ENCODE measurements at places on chromosomes 2 and 18.

DNA sequence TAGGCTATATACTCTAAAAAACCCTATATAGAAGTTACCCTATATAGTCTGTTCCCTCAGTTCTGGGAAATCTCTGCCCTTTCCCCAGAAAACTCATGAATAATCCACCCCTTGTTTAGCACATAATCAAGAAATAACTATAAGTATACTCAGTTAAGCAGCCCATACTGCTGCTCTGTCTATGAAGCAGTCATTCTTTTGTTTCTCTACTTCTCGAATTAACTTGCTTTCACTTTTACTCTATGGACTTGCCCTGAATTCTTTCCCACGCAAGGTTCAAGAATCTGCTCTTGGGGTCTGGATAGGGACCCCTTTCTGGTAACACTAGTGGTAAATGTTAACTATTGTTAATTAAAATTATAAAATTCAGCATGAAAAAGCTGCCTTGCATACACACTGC lies 17.4 kb upstream of the AP1S3 start:
- no peak for DNase-seq

- no peak for DNase-seq
Measured at GRCh38 chr2:231581328-231581727, 11.3 kb upstream of the TEX44 start.

DNA sequence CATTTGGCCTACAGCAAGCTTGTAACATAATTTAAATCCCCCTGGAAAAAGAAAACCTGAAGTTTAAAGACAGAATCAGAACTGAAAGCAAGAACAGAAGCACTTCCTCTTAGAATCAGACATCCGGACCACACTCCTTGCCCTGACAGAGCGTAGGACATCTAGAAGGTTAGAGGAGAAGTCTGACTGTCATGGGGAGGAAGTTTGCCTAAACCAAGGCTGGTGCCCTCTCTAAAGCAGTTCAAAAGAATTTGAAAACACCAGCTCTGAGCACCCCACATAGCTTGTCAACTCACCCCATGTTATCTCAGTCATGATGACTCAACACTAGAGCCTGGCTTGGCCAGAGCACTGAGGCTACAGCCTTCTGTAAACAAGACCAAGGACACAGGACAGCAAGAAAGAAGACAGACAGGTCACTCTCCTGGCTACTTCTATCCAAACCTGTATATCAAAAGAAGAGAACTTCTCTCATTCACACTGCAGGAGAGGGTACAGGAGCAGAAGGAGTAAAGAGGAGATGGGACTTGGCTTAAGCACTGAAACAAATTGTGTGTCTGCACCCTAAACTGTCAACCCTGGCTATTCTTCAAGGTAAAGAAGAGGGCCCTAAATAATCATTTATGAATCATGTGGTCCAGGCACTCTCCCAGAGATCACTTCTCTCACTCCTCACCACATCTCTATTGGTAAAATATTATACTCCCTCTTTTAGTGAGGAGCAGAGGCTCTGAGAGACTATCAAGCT lies 198.6 kb downstream of the MEMO1 start:
- peak; percentile 7 for DNase-seq

DNA sequence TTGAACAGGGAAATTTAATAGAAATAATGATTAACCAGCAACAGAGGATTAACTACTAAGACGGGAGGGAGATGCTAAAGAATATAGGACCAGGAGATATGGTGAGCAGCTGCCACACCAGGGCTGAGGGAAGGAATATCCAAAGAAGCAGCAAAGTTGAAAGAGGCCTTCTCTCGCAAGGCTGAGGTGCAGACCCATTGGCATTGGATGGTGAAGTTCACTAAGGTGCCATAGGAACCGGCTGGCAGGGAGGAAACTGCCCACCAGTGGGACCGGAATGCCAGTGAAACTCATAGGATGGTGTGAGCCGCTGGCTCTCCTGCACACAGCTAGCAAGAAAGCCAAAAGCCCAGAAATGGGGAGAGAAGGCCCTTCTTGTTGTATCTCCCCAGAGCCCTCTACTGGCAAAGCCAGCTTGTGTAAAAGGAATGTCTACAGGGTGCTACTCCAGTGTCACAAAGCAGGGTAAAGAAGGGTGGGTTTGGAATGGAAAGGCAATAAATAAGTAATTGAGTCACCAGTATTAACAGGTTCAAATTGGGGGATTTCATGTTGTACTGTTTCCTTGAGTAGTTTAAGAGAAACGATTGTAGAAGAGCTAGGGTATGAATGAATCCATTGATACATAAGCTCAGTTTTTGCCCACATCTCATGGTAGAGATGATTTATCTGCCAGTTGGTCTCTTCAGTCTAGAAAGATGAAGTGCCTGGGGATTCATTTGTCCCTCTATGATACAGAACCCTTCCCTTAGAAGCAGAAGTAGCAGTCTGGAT lies 36.0 kb downstream of the FARP2 start:
- DNase-seq: peak; percentile 52

DNA sequence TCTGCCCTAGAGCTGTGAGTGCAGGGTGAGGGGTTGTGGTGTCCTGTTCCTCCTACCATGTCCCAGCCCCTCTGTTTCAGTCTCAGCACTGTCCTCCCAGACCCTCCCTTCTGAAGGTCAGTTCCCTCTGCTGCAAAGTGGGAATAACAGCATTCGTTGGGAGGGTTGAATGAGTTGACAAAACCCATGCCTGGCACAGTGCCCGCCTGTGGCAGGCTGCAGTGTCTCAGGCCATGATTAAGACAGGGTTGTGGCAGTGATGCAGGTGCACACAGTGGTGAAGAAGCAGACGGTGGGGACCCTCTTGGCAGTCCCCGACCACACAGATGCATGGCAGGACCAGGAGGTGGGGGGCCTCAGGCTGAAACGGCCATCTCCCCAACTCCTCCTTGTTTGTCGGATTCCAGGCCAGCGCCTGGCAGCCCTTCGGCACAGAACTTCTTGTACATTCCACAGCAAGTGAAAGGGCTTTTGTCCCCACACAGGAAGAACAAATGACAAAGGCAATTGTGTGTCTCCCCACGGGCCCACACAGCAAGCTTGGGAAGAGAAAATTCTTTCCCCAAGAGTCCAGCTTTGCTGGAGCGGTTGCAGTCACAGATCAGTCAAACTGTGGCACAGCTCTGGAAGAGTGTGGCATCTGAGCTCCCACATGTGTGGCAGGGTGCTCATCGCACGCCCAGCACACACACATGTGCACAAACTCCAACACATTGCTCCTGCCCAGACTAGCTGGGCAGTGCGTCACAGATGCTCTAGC lies 92.0 kb upstream of the MSH2 start:
- DNase-seq: no peak

- DNase-seq: no peak
Measured at GRCh38 chr18:45049578-45050319, 369.1 kb downstream of the SETBP1 start.

DNA sequence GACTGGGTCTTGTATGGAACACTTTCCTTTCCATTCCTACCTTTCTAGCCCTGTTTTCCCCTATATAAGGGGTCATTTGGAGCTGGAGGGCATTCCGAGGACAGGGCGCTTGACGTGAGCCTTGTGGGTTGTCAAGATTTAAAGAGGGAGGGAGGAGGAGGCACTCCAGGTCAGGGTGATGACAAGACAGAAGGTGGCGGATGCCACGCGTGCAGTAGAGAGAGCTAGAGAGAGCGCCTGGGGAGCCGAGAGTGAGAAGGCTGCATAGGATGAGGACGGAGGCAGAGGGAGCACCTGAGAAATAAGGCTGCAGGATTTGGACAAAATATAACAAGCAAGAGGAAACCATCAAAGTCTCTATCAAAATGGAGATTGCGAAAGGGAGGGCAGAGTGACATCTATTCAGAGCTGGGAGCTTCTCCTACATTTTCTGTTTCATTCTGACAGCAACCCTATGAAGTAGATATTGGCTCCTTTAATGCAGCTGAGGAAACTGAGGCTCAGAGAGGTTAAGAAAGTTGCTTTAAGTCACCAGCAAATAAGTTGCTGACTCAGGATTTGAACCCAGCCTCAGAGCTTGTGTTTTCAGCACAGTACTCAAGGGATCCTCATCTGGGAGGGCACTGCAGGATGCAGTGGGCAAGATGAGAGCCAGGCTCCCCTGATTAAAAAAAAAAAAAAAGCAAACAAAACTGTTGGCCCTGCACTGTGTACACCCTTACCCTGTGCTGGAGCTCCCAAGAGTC lies 124.2 kb downstream of the MRO start:
- DNase-seq: no peak

DNA sequence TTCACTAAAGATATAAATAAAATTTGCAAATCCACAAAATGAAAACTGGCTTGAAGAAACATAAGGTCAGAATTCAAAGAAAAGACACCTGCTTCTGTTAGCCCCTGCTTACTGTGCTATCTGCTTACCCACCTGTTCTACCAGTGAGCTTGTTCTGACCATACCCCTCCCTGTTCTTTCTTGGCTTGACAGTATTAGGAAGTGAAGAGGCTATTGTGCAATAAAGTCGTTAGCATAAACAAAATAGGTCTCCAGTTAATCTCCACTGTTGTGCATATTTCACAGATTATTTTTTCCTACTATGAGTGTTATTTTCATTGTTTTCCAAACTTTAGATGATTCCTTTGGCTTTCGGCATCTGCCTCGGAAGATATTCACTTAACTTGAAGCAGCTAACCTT lies 322.1 kb downstream of the CCDC85A start:
- DNase-seq: no peak

GRCh38 chr2:204003276-204003990 lies 66.9 kb downstream of the ICOS start:
- DNase-seq: no peak

DNA sequence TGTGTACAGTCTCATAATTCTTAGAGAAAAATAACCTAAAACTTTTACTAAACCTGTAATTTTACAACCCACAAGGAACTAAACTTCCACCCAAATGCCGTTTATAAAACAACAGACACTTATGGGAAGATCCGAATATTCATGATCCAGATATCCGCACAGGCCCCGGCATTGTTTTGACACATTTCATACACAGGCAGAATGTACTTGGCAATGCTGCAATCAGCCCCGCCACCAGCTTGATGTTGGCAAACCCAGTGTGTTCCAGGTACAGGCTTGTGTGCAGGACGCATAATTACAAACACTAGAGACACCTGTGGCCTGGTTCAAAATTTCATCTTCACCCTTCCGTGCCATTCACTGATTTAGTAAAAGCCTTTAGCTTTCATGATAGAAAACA lies 393.0 kb upstream of the SALL3 start:
- no peak for DNase-seq

GRCh38 chr2:71669628-71670429 lies 216.5 kb downstream of the DYSF start:
- DNase-seq: no peak

DNA sequence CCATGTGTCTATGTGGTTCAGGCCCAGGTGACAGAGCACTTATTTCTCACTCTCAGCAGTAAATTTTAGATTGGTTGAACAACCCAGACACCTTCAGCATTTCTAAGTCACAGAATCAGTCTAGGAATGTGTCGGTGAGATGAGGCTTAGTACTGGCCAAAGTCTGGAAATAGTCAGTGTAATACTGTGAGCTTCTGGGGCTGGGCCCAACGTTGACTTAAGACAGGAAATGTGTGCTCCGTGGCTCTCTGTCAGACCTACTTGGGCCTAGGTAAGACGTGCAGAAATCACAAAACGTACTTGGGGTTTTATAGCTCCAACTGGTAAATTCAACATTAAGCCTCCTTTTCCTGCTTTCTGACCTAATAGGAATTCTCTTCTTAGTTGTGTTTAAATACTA lies 160.3 kb upstream of the COL3A1 start:
- DNase-seq: no peak

DNA sequence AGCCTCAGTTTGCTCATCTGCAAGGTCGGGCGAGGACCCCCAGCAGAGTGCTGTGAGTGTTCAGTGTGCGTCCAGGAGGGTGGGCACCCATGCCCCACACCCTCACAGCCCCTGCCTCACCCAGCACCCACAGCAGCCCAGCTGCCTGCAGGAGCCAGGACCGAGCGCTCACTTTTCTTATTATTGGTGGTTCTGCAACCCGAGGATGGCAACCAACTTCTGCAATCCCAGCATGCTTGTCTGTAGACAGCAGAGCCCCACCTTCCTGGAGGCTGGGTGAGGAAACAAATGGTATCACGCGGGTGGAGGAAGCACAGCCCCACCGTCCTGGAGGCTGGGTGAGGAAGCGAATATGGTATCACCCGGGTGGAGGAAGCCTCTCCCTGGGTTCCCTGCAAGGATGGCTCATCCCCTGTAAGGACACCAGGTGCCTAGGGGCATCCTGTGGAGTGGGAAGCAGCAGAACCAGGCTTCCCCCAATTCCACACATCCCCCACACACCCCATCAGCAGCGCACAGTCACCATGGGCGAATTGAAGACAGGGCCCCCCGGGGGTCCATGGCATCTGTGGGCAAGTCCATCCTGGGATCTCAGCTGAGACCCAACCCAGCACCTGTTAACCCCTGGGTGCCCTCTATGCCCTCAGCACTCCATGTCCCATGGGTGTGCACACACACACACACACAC lies 220.5 kb upstream of the RAB6C start:
- DNase-seq: no peak

GRCh38 chr18:6928359-6928758 lies 189.2 kb downstream of the LAMA1 start:
- no peak for DNase-seq

- DNase-seq: no peak
Measured at GRCh38 chr2:3266925-3267867, 110.4 kb downstream of the EIPR1 start.

DNA sequence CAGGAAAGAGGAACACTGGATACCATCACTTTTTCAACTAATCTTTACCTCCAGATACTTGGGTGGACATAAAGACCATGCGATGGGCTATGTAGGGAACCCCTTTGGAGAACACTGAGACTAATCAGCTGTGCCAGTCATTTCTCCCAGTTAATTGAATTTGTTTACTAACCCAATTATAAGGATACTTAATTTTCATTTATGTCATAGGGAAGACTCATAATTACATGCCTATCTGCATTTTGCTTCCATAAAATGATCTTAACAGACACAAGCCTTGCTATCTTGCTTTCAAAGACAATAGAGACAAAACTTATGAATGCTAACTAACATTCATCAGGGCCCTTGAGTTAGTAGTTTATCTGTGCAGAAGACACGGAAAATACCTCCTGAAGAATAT lies 68.9 kb upstream of the CAVIN2 start:
- no peak for DNase-seq

GRCh38 chr2:235721625-235722024 lies 227.8 kb downstream of the AGAP1 start:
- no peak for DNase-seq

GRCh38 chr2:69168950-69169654 lies 156.1 kb downstream of the ANTXR1 start:
- no peak for DNase-seq

- no peak for DNase-seq
Measured at GRCh38 chr2:134718023-134718816, 580 bp downstream of the TMEM163 start.

DNA sequence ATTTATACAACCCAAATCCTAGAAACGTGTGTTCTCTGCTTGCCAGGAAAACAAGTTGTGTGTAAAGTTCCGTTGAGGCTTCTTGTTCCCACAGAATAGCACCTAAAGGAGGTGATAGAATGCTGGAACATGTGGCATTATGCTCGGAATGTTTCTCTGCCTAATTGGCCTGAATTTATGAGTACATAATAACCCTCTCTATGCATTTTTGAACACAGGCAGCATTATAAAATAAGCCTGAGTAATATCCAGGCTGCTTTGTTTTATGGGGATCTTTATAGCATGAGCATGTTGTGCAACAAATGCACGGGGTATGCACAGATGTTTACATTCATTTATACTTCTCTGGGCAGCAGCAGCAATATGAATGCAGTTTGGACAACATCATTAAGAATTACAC lies 385.7 kb downstream of the MBD2 start:
- no peak for DNase-seq

GRCh38 chr18:473802-474201 lies 26.7 kb downstream of the COLEC12 start:
- DNase-seq: no peak

GRCh38 chr2:126971481-126972278 lies 73.0 kb downstream of the TEX51 start:
- DNase-seq: peak; percentile 72
